ENCODE measurements at places on chromosomes 3 and 15.

DNA sequence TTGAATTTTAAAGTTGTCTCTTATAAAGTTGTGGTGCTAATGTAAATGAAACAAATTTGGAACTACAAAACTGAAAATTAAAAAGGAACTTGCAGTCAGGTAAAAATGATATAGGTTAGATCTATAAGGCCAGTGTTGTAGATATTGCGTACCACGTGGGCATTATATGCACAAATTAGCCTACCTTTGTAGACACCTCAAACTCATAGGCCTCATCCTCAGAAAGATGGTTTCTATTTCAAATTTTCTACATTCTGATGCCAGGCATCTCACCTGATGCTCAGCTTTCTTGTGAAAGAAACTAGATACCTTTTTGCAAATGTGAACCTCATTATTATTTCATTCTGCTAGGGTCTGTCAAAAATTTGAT, 25.6 kb downstream of the TMEM207 start:
- DNase-seq = no peak

GRCh38 chr3:182921665-182922355, 58.5 kb downstream of the DCUN1D1 start:
- DNase-seq = no peak

GRCh38 chr3:73866846-73867245, 242.1 kb upstream of the PDZRN3 start:
- DNase-seq = no peak

GRCh38 chr15:35141743-35142471, 56.8 kb upstream of the NANOGP8 start:
- DNase-seq = no peak

GRCh38 chr3:59386165-59386564, 336.3 kb upstream of the CFAP20DC start:
- DNase-seq = no peak

DNA sequence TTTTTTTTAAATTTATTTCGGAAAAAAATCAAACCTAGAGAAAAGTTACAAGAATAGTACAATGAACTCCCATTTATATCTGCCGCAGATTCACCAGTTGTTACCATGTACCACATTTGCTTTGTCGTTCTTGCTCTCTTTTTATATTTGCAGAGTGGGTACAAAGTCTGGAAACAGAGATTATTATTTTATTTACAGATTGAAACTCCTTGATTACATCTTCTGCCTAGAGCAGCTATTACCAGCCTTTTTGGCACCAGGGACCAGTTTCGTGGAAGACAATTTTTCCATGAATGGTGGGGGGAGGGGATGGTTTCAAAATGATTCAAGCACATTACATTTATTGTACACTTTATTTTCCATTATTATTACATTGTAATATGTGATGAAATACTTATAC, 8.3 kb downstream of the MEF2A start:
- no peak for DNase-seq

- DNase-seq = no peak
Observed at GRCh38 chr3:122273498-122273897, 51.5 kb upstream of the CSTA start.

DNA sequence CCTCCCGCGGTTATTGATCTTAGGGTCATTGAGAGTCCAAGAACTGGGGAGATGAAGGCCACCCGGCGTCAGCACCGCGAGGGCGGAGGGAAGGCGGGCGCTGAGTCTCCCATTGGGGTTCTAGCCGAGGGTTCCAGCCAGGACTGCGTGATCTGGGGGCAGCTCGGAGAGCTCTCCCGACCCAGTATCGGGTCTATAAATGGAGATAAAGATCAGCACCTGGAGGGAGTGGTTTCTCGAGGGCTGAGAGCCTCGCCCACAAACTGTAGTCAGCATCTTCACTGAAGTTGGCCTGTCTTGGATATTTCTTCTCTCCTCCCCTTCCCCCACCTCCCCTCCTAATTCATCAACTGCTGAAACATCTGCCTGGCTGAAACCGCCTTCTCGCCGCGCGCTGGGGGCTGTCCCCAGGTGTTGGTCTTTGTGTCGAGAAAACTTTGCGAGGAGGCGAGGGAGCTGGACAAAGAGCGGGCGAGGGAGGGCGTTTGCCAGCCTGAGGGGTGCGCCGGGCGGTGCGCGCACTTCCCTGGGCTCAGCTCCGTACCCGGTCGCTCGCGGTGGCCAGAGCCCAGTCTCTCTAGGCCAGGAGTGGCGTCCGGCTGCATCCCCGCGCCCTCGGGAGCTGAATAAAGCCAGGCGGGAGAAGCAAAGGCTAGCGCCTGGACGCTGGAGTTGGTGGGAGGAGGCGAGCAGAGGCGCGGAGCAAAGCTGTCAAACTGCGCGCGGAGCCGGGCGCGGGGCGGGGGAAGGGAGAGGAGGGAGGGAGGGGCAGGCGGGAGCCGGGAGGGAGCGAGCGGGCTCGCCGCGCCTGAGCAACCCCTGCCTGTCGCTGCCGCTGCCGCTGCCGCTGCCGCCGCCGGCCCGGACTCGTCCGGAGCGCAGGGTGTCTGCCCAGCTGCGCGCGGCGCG, at the start of gene ST8SIA2:
Gene ST8SIA2, plus strand, starts transcription at position 811 of the 909 bp plus-strand sequence. CDS start 184 bp downstream, outside the sequence.
- DNase-seq = peak; percentile 76

- no peak for DNase-seq
Observed at GRCh38 chr15:29051422-29051821, 165.6 kb downstream of the APBA2 start.

Measured in neural crest cell (in vitro differentiated cells).